ENCODE measurements at places on chromosomes 2 and 18.
A peak's percentile ranks its signal among the peaks of the same experiment; 100 is the strongest.

DNA sequence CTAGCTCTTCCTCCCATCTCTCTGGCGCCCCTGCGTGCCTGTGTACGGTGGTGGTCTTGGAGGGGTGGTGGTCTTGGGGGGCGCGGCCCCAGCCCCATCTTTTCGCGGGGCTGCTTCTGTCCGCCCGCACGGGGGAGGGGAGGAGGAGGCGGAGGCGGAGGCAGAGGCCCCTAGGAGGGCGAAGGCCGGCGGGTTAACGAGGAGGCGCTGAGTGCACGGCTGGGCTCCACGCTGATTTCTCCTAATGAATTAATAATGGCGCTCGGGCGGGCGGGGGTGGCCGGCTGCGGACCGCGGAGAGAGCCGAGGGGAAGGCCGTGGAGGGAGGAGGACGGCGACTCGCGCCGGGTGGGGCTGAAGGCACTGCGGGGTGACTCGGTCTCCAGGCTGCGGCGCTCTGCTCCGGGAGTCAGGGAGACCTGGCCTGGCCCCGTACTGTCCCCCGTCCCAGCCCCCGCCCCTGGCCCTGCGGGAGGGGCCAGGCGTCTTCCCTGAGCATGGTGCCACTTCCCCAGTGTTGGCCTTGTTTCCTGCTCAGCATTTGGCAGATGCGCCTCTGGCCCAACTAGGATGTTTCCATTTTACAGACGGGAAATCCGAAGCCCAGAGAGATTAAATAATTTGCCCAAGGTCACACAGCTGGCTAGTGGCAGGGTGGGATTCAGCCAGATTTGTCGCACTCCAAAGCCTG is 6.0 kb downstream of the GAREM2 start:
- DNase-seq: peak; percentile 18

DNA sequence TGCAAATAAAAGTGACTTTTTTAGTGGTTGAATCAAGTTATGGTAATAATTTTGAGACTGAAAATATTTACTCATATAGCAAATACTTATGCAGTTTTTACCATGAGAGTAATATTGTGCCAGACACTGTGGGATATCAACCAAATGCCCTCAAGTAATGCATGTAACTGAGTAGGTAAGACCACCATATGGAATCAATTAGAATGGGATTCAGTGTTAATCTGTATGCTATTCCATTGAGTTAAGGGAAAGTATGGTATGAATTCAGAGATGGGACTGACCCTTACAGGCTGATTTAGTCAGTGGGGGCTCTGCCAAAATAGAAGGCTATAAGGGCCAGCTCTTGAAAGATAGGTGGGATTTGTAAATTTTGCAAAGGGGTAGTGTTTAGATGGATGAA is 131.6 kb downstream of the CCDC85A start:
- no peak for DNase-seq

DNA sequence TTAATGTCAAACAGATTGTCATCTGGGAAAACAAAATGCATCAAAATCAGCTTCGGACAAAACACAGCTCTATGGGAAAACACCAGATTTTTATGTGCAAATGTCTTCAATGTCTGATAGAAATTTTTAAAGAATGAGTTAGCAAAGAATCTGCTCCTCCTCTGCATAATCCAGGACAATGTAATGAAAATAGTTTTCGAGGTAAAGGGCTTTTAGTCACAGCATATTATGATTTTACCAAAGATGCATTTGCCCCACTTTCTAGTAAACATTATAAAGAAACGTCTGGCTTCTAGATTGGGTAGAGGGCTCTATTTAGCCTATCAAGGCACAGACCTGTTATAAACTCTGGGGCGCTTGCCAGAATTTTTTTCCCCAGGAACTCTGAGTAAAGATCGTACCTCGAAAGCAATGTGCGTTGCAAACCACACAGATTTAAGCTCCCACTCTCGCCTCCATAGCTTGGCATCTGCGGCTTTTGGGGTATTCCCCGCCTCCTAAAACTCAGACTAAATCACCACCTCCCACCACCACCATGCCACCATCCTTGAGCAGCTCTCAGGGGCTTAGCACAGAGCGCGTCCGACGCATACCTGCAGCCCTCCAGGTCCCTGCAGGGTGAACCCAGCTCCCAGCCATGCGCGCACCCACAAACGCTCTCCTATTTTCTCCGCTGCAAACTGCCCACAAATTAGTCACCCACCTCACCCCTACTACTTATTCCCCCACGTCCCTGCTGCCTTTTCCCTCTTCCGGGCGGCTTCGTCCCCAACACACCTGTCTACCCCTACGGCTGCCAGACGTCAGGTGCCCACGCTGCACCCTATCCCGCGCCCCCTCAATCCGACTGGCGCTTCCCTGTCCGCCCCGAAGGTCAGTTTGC is 829 bp downstream of the ACVR1C start:
- DNase-seq: no peak

DNA sequence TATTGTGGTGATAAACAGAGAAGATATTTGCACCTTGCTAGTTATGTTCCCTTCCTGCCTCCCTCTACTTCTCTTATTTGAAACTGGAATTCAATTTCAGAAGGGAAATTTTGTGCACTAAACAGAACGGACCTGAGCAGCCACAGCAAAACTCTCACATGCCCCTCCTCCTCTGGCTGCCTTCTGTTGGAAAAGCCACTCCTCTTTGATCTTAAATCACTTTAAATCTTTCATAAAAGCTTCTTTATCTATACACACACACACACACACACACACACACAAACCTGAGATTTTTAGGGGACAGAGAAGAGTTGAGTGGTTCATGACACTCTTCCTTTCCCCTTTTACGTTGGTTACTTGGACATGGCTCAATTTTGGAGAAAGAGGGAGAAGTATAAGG is 5.6 kb downstream of the TBR1 start:
- DNase-seq: no peak

- no peak for DNase-seq
Observed at GRCh38 chr2:12982149-12982584, 265.4 kb downstream of the TRIB2 start.

- DNase-seq: no peak
Observed at GRCh38 chr2:66827851-66828250, 392.9 kb downstream of the MEIS1 start.

DNA sequence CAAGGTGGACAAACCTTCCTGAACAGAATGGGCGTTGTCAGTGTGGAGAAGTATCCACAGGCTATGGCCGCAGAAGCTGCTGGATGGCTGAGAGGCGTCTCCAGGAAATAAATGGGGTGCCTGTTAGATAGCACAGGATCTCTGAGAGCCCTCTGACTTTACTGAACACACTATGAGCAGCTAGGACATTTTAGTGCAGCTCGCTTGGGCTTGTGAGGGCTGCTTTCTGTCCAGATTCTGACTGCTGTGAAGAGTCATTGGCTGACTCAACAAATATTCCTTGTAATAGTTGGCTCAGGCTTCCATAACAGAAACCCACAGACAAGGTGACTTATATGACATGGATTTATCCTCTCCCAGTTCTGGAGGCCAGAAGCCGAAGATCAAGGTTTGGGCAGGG is 100.2 kb upstream of the SNTG2 start:
- DNase-seq: no peak

DNA sequence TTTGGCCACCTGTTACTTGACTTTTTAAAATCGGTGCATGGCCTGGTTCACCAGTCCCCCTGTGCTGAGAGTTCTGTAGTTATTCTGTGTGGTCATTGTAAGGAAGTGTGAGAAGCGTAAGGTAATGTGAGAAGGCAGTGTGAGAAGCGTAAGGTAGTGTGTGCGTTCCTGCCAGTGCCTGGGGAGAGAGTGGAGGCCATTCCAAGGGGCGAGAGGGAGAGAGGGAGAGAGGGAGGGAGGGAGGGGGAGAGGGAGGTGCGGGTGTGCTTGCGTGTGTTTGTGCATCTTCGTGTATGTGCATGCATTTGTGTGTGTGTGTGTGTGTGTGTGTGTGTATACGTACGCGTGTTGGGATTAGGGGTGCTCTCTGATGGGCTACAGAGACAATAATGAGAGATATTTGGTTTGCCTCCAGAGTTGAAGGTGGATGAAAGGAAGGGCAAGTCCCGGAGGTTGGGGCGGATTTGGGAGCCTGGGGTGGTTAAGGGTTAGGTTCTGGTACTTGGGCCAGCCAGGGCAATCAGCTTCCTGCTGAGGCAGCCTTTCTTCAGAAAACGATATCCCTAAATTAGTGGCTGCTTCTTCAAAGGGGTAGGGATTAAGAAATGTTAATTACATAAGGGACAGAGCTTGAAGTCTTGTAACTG is 53.7 kb downstream of the SGPP2 start:
- no peak for DNase-seq

DNA sequence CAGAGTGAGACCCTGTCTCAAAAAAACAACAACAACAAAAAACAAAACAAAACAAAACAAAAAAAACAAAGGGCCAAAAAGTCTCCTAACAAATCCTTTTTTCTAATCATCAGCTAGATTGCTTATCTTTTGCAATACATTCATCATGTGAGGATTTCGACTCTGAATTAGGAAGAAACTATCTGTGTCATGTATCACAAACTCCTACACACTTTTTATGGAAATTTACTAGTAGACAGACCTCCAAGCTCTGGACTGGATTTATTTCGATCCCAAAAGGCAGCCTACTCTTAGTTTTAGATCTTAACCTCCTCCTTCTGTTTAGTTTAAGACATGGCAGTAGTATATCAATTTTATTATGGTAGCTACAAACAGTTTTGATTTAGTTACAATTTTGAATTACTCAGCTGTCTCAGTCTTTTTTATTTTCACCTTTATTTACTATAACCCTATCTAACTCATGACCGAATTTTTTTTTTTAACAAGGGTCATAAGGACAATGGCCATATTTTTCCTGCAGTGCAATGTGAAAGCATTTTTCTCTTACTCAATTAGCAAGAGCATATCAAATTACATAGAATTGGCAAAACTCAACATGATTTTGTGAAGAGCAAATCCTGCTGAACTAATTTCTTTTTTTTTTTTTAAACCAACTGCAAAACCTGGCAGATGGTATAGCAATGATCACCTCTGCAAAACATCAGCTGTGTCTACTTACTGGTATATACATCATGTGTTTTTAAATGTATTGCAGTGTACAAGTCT is 10.7 kb upstream of the CCDC88A start:
- DNase-seq: no peak
